Activated CD4-positive, alpha-beta T cell treated with anti-CD3 and anti-CD28 coated beads, Interleukin-2, amount 50 U/mL, for 48 hours (primary cell): ENCODE measurements at places on chromosomes 12 and 14.

GRCh38 chr14:21749306-21749868, 75.8 kb upstream of the OR4E1 start:
- DNase-seq: no peak

GRCh38 chr12:6950811-6951540, at the start of gene PTPN6:
TSS of gene PTPN6 (plus strand) at chr12:6951356. CDS start at chr12:6951513, 157 bp downstream.
- peak; percentile 68 for DNase-seq

DNA sequence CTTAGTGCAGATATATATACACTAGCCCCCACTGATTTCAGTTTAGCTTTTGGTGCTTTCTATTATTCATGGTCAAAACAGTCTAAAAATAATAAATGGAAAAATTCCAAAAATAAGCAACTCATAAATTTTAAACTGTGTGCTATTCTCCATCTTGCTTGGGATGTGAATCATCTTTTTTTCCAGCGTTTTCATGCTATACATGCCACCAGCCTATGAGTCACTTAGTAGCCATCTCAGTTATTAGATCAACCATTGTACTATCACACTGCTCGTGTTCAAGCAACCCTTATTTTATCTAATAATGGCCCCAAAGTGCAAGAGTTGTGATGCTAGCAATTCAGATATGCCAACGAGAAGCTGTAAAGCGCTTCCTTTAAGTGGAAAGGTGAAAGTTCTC, 73.9 kb upstream of the KRR1 start:
- no peak for DNase-seq

- no peak for DNase-seq
These were observed 279.0 kb downstream of the IPO8 start for GRCh38 chr12:30416631-30417030.

DNA sequence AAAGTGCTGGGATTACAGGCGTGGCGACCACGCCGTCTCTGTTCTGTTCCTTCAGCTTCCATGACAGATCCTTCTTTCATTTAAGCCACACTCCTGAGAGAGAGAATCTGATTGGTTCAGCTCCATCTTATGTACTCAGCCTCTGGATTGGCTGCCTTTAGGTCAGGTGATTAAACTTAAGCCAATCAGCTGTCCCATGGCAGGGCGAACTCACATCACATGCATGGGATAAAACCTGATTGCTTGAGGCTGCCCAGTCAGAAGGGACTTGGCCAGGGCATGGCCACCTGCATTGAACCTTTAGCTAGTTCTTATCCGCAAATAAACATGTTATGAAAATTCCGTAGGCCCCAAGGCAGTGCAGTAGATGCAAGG, 274.2 kb downstream of the SUDS3 start:
- DNase-seq: no peak

- DNase-seq: no peak
These were observed 414 bp upstream of the ANKS1B start for GRCh38 chr12:99985129-99985570.

DNA sequence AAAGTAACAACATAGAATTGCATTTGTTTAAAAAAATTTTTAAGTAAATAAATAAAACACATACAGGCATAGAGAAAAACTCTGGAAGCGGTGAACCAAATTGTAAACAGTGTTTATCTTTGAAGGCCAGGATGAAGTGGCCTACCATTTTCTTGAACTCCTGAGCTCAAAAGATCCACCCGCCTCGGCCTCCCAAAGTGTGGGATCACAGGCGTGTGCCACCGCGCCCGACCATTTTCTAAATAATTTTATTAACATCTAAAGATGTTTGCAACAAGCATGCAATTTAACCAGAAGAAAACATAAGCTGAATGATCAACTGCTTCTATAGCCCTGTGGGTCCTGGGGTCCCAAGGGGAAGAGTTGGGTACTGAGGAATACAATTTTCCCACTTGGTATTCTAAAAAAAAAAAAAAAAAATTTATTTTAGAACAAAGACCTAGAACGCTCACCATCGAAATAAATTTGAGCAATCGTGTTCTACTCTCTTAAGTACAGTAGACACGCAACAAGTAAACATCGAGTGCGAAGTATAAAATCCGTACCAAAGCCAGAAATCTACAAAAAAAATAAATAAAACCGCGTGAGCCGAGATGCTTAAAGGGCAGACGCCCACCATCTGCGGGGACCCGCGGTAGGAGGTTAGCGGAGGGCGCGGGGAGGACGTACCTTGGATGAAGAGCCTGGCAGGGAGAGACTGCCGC, 484 bp downstream of the MIS18BP1 start:
- peak; percentile 22 for DNase-seq

GRCh38 chr14:102668291-102668873, 75.9 kb downstream of the RCOR1 start:
- no peak for DNase-seq

DNA sequence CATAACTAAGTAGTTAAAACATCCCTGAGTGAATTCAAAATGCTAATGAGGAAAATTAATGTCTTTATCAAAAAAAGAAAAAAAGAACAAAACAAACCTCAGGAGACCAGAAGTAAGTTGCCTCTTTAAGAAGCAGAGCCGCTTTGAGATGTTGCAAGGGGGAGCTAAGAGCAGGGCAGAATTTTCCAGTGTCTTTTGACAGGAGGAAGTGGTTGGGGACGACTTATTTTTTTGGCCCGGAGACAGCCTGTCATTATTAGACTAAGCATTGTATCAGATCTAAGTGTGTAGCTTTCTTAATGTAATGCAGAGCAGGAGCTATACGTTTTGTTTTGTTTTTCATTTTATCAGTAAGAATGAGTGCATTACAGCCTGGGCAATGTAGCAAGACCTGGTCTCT, 206.6 kb downstream of the CACNA1C start:
- DNase-seq: no peak

- no peak for DNase-seq
These were observed 217.3 kb upstream of the CRY1 start for GRCh38 chr12:107310621-107311020.

DNA sequence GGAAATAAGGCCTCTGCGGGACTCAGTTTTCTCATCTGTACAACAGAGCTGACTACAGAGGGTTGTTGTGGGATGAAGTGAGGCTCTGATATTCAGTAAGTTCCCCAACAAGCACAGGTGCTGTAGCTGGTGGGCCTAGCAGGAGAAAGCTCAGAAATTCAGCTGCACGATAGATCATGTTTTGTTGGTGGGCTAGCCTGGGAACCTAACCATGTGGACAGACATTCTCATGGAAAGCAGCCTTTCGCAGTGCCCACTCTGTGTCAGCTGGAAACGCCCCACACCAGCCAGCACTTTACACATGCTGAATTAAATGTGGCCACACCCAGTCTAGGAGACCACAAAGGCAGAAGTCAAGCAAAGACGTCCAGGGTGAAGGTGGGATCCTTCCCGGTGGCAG, 16.1 kb downstream of the PITPNM2 start:
- no peak for DNase-seq

DNA sequence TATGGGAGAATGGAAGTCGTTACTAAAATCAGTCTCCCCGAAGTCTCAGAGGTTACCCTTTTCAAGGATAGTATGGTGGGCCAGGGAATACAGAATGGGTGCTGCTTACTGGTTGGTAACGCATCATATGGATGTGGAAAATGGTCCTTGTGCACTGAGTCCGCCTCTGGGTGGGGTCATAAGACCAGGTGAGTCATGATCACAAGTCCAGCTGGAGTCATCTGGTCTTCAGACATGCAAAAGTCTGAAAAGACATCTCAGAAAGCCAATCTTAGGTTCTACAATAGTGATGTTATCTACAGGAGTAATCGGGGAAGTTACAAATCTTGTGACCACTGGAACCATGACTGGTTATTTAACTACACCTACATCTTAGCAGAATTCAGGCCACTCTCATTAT, 71.9 kb upstream of the TCL1B start:
- DNase-seq: no peak
